Activated T-cell treated with anti-CD3 and anti-CD28 coated beads, Interleukin-2, amount 50 U/mL, for 48 hours (primary cell): ENCODE measurements at places on chromosomes 12 and 14.

GRCh38 chr14:95142208-95142607 is 15.1 kb downstream of the DICER1 start:
- DNase-seq = no peak

DNA sequence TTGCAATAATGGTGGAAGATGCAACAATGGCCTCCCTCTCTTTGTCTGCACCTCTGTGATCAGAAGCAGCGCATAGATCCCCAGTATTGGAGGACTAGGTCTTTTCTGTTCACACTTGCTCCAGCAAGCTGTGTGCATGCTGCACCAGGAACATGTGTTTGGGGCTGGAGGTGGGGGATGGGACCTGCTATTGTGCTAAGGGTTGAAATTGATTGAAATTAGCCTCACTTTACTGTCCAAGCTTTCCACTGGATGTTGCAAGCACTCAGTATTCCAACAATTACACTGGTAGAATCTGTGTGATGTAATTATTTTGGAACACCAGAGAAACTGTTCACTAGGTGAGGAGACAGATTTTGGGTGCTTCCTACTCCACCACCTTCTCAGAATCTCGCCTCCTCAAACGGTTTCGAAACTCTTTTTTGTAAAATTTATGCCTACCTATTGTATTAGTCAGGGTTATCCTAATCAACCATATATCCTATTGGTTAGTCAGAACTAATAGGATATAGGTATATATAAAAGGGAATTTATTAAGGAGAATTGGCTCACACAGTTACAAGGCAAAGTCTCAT is 35.6 kb downstream of the IFT81 start:
- DNase-seq = no peak

DNA sequence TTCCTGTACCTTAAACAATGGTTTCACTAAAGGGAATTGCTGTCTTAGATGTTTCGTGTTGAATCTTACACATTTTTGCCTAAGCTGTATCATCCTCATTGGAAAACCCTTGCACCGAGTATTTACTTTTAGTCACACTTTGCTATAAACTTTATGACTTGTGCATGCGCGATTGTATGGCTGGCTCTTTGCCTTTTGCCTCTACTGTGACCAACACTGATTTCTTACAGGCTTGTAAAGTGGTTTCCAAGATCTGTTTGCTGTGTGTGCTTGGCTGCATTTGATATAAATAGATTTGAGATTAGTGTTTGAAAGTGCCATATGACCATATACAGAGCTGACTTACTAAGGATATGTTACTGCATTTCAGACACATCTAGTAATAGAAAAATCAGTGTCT is 40.5 kb downstream of the RASSF3 start:
- no peak for DNase-seq

GRCh38 chr12:76778364-76778763 is 14.4 kb downstream of the ZDHHC17 start:
- DNase-seq = no peak

DNA sequence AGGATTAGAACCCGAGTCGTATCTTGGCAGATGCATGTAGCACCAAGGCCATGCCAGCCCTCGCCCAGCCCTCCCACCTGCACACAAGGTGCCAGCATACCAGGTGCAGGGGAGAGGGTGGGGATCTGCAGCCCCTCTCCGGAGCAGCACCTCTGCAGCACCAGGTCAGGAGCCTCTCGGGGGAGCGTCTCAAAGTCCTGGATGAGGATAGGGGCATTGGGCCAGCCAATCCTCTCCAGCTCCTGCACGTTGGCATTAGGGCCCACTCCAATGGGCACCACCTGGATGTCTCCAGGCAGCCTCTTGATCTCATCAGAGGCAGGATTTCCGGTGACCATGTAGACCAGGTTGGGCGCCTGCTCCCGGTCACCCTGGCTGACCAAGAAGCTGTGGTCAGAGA is 73.2 kb upstream of the ANO2 start:
- DNase-seq = no peak

- no peak for DNase-seq
Observed at GRCh38 chr14:54839701-54840119, 62.9 kb downstream of the GCH1 start.

DNA sequence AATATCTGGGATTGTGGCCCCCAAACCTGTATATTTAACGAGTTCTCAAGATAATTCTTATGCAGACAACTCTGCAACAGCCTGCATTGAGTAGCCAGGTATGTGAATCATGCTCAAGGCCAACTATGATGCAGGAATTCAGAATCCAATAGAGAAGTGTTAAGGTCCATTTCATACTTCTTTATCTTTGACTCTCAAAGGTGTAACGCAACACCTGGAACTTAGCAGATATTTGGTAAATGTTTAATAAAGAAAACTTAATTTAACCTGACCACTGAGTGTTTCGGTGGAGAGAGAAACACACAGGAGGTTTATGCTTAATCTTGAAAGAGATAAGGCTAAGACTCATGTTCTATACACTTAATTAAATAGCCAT is 156.5 kb upstream of the PLEKHG7 start:
- no peak for DNase-seq

DNA sequence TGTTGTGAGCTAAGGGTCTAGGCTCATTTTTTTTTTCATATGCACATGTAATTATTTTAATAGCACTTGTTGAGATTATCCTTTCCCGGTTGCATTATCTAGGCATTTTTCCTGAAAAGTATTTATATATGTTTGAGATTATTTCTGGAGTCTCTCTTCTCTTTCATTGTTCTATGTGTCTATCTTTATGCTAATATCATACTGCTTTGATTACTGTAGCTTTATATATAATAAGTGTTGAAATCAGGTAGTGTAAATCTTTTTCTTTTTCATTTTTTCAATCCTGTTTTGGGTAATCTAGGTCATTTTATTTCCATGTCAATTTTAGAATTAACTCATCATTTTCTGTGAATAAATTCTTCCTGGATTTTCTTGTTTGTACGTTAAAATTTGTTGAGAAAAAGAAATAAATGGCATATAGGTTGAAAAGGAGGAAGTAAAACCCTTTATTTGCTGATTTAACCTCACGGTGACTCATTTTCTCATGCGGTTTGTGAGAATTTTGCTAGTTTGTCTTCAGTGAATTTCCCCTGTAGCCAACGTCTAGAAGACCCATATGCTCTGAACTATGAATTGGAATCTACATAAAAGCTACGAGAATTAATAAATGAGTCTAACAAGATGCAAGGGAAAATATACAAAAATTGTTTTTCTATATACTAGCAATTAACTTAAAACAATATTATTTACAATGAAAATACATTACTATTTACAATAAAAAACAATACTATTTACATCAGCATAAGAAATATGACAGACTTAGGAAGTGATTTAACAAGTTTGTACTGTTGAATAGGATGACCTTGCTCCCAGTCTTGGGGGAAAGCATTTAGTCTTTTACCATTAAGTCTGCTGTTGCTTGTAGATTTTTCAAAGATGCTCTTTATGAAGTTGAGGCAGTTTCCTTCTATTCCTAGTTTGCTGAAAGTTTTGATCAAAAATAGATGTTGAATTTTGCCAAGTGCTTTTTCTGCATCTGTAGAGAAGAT is 105.0 kb downstream of the SNAPC1 start:
- no peak for DNase-seq

DNA sequence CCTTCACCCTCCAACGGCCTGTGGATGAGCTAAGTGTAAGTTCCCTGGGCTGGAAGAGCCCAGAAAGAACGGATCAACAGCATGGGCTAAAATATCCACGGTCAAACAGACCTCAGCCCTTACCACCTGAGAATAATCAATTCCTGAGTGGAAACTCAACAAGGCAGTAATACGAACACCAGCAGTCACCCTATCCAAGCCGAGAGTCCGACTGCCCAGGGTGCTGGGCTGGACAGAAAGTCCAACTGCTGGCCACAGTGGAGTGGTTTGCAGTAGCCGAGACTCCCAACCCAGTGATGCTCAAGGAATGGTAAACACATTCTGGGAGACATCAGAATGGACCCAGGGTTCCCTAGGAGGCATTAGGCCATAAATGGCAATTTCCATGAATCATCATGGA is 36.8 kb downstream of the ANO2 start:
- no peak for DNase-seq

DNA sequence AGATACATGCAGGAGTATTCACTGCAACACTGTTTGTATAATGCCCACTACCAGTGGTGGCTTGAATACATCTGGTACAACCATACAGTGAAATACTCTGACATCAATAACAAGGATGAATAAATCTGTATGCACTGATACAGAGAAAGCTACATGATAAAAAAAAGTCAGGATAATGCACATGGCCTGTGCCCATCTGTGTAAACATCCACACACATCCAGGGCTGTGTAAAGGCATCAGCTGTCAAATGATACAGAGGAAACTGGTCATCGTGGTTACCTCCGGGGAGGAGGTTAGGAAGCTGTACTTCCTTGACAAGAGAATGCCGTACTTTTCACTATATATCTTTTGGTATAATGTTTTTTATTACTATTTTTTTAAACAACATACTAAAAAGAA is 176.6 kb downstream of the FOXN3 start:
- no peak for DNase-seq

- no peak for DNase-seq
Observed at GRCh38 chr14:79585845-79586244, 625.5 kb downstream of the DIO2 start.

DNA sequence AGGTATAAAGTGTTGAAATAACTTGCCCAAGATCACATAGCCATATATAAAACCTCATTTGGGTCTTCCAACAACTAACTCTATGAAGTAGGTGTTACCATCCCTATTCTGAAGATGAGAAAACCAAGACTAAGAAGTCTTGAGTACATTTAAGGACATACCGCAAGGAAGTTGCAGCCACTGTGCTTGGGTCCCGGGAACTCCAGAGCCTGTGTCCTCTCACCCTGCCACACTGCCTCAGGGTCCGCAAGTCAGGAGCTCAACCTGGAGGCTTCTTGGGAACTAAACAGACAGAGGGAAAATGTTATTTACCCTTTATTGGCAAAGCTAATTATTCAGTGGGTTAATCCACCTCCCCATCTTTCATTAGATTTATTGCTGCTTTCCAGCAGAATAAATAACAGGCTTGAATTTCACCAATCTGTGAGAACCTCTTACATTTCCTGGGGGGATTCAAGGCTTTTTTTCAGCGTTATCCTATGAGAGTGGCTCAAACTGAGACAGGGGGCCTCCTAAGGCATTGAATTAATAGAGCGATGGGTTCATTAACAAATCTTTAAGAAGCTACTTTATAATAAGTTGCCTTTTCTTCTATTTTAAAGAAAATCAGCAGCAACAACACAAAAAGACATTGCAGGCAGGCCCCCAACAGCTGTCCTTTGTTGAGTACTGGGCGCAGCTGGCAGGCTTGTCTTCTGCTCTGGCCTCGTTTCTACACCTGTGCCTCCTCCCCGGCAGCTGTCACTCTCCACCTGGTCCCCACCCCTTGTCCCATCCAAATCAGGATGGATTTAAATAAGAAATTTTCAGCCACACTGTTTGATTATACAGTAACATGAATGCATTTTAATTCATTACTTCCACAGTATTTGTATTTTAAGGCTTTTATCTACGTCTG is 25.3 kb downstream of the PHLDA1 start:
- DNase-seq = no peak

GRCh38 chr12:6551063-6551461 is 4.8 kb downstream of the IFFO1 start:
- DNase-seq = no peak

DNA sequence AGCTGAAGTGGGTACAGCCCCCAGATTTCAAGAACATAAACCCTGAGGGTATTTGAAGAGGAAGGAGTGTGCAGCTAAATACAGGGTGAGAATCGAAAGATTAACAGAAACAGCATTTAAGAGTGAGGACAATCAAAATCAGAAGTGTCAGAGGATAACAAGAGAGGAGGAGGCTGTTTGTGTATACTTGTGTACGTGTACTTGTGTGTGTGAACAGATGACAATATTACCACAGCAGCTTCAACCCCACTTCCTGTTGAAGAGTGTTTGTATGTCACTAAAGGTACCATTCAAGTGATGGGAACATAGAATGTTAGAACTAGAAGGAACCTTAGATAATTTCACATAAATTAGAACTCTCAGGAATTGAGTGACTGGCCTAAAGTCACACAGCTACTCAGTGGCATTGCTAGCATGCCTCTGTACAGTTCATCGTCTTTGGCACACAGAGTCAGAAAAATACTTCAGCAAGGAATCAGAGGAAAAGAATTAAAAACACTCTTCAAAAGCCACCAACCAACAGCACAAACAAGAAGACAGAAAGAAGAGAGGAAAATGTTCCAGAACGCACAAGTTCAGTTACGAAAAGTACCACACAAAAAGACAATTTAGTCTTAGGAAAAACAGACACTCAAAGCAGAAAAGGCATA is 164.3 kb upstream of the BCL2L14 start:
- DNase-seq = no peak

DNA sequence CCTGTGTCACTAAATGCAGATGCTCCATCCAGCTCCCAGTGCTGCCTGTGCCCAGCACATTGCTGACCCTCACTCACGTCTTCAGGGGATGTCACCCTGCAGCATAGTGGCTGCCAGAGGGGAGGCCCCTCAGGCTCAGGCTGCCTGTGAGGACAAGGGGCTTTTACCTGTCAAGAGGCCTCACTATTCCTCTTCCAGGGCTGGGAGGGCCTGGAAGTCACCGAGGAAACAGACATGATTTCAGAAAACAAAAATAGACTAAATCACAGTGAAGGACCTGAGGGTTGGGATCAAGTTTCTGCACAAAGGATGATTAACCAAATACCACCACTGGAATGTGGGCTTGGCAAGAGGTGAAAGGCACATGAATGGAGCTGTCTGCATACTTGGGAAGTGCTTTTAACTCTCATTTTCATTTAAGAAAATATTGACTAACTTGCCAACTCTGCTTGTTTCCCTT is 1202.3 kb downstream of the BCL11B start:
- no peak for DNase-seq

- DNase-seq = peak; percentile 72
Observed at GRCh38 chr14:70640938-70641547, 673 bp upstream of the TTC9 start.

GRCh38 chr12:32627976-32628375 is 51.1 kb upstream of the DNM1L start:
- no peak for DNase-seq

GRCh38 chr14:33737446-33737845 is 213.4 kb downstream of the EGLN3 start:
- DNase-seq = no peak

DNA sequence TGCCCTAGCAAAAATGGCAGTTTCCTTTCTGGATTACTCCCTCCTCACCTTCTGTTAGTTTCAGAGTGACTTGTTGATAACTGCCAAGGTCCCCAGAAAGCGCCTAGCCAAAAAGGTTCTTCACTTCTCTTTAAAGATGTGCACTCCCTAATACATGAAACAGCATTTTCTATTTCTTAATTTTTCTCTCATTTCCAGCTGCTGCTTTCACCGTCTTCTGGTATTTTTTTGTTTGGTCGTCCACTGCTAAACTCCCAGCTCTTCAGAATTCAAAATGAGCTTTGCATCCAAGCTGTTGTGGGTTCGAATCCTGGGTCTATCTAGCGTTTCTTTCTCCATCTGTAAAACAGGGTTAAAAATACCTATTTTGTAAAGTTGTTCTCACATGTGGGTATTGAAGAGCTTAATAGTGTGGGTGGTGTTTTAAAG is 397 bp upstream of the BORCS5 start:
- DNase-seq = no peak
